Suprapubic skin (tissue), 4 donors: ENCODE measurements at places on chromosomes 12 and 14. TPM values are rescaled to one million over a fixed set of nuclear protein-coding genes. Genes with fewer than 3 reads are reported as not detected.

DNA sequence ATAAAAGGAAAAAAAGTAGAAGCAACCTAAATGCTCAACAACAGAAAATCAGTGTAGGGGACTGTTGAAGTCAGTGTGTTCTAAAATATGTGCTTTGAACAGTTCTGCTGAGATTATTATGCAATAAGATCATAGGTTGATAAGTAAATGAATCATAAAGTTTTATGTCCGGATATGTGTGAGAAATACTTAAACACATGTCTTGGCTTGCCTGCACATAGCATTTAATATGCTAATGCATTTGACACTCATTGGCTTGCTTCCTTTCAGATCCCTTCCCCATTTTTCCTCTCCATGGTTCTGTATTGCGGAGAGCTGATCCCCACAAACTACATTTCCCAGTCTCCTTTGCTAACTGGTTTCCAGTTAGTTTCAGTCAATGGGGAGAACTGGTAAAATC lies 573.8 kb upstream of the TBX3 start:
- no peak for DNase-seq

DNA sequence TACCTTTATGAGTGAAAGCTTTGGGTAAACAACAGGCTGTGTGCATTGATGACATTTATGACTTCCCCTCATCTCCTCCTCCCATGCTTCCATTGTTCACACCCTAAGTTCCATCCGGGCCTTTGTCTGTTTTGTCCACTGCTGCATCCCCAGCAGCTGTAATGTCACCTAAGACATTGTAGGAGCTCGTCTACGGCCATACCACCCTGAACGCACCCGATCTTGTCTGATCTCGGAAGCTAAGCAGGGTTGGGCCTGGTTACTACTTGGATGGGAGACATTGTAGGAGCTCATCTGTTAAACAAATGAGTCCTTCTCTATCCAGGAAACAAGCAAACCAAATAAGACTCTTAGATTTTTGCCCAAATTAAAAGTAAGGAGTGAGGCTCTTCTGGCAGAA lies 40.4 kb upstream of the SYCP3 start:
- no peak for DNase-seq

DNA sequence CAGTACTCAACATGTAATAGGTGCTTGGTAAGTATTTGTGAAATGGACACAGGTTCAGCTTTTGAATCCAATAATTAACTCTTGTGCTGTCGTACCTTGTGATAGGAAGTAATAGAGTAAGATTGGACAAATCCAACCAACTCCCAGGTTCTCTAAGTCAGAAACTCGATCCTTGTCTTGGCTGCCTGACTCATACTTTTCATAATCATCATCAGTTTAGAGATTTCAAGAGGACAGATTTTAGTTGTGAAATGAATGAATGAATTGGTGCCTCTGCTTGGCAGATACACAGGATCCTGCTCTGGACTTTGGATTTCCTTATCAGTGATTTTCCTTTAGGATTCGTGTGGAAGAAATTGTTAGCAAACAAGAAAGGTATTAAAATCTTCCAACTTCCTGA lies 1145.2 kb downstream of the AACS start:
- no peak for DNase-seq

- DNase-seq, result peak; percentile 70
These were observed 41.3 kb downstream of the VDR start for GRCh38 chr12:47863467-47863866.

The DACT1 gene
- 4.5 TPM for total RNA-seq

DNA sequence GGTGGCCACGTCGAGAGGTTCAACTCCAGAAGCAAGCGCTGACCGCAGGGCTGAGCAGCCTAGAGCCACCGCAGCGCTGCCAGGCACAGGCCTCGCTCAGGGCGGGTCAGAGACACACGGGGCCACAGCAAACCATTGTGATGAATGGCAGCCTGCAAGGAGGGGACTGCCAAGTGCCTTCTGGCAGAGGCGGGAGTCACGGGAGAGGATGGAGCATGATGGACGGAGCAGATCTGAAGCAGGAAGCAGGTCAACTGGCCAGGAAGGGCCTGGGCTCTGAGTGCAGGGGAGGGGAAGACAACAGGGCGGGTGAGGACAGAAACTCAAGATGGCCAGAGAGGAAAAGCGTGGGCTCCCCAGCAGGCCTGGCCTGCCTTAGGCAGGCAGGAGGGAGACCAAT lies 49.8 kb downstream of the CDC42BPB start:
- no peak for DNase-seq

DNA sequence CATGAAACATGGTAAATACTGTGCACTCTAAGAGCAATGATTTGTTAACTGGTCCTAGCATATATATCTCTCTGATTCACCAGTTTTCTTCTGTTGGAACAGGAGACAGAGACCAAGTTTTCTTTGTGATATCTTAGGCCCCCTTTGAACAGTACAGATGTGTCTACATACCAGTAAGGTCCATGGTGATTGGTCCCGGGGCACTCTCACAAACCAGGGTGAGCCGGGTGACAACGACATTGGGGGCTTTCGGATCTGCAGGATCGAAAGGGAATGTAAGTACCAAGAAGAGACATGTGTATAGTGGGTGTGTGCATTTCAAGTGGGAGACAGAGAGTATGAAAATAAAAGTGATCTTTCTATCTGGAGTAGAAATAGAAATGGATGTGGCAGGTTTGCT lies 11.3 kb upstream of the ERP27 start:
- DNase-seq, result no peak

GRCh38 chr12:125104982-125105381 lies 39.7 kb downstream of the AACS start:
- DNase-seq, result no peak

- no peak for DNase-seq
These were observed 17.7 kb upstream of the NRXN3 start for GRCh38 chr14:78152201-78153063.

DNA sequence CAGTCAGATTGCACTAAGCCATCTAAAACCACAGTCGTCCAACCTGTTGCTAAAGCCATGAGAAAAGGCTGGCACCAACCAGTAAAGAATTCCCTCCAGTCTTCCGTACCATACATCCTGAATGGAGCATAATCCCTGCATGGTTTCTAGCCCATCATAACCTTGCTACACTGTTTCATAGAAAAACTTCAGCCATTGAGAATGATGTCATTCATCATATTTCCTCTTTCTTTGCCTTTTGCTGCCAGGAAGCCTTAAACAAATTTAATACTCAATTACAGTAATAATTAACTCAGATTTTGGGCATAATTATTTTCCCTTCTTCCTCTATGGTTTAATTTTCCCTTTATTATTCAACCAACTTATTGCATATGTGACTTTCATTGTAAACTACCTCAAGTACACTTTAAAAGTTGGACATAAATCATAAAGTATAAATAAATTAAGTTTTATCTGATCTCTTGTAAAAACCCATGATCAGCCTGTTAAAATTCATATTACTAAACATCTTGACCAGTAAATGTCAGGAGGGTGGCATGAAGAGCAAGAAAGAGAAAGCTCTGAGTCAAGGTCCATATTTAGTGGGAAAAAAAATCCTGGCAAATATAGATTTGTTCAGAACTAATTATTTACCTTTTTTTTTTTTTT lies 264.7 kb downstream of the ZFP36L1 start:
- no peak for DNase-seq

The TAS2R13 gene
- 2.6 TPM for total RNA-seq

The DNAH10 gene
- total RNA-seq, result 1.2 TPM

The KRT78 gene
- total RNA-seq, result 115 TPM

DNA sequence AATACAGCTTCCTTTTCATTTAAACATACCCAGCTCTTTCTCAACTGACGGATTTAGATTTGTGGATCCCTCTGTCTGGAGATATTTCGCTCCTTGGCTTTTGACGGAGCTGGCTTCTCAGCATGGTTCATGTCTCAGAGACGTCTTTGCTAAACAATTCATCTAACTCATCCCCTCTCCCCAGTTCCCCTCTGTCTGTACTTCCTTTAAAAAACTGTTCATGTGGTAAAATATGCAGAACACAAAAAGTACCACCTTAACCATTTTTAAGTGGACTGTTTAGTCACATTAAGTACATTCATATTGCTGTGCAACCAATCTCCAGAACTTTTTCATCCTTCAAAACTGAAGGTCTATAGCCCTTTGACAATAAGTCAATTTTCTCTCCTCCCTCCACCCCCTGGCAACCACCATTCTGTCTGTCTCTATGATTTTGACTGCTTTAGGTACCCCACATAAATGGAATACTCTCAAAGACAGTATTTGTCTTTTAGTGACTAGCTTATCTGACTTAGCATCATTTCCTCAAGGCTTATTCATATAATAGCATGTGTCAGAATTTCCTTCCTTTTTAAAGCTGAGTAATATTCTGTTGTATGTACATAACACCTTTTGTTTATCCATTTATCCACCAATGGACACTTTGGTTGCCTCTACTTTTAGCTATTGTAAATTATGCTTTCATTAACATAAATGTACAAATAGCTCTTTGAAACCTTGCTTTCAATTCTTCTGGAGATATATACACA lies 399.8 kb upstream of the SOX5 start:
- no peak for DNase-seq

GRCh38 chr14:99928963-99929362 lies 135.8 kb downstream of the EML1 start:
- DNase-seq, result no peak

DNA sequence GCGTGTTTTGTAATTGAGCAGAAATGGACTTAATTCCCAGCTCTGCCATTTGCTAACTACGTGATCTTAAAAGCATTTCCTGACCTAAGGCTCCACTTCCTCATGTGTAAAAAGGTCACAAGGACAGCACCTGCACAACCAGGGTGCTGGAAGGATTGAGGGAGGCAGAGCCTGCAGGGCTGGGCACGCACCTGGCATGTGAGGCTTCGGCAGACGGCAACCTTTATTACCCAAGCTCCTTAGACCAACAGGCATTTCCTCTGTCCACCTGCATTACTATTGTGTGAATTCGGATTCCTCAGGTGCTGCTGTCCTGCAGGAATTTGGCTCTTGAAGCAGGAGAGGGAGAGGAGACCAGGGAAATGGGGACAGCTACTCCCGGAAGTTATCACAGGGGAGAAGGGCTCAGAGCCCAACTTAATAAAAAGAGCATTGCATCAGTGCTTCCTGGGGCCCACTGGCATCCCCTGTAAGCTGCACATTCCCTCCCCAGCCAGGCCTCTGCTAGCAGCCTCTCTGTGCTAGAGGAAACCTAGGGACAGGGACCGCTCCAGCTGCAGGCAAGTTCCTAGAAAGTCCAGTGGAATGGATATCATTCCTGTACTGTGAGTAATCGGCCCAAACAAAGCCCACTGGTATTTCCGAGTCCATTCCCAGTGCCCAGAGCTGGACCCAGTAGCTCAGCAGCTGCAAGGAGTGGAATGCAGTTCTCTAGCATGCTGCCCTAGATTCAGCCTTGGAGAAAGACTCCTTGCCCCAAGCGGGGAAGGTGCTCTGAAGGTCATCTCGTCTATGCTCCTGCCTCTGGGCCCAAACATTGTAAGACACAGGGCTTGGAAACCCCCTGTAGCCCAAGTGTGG lies 157.1 kb upstream of the CCND2 start:
- DNase-seq, result no peak
